ENCODE measurements at places on chromosomes 12 and 14.
A peak's percentile ranks its signal among the peaks of the same experiment; 100 is the strongest.

DNA sequence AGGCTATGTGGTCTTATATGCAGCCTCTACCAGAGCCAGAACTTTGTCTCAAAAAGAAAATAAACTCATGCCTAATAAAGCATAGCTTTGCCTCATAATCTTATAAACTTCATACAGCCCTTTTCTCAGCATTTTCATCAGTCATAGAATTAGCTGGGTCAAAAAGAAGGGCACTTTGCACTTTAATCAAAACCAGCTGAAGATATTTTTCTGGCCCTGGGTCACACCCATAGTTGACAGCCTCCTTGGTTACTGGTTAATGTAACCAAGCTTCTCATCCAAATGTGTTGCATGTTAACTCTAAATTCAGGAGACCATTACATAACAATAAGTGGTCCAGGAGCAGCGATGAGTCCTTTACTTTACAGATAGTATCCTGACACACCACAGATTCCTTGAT, 558.2 kb downstream of the FLRT2 start:
- DNase-seq, result no peak

GRCh38 chr14:99604766-99605298, 825 bp upstream of the CCDC85C start:
- peak; percentile 53 for DNase-seq

DNA sequence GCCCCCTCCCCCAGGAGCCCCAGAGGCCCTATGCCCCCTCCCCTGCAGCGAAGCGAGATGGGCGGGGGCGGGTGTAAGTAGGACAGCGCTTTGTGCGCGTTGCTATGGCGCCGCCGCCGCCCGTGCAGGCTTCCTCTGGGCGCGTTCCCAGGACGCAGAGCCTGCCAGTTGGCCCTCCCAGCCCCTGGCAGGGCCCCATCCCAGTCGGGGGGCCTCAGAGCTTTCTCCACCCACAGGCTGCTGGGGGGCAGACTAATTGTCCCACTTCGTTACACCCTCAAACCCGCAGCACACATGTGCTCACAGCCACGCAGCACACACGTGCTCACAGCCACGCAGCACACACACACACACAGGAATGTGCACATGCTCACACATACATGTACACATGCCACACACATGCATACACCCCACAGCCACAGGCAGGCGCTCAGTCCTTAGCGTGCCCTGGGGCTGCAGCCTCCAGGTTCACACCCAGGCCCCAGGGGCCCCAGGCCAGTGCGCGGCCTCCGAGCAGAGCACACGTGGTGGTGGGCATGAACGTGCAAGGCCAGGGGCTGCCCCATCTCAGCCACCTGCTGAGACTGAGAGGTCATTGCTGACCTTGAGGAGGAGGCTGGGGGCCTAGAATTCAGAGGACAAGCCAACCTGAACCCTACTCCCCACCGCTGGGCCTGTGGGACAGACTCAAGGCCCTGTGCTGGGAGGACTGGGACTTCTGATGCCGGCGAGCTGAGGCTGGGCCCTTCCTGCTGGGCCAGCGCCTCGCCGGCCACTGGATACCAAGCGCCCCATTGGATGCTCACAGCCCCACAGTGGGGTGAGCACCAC, 15.6 kb downstream of the TRMT61A start:
- no peak for DNase-seq

DNA sequence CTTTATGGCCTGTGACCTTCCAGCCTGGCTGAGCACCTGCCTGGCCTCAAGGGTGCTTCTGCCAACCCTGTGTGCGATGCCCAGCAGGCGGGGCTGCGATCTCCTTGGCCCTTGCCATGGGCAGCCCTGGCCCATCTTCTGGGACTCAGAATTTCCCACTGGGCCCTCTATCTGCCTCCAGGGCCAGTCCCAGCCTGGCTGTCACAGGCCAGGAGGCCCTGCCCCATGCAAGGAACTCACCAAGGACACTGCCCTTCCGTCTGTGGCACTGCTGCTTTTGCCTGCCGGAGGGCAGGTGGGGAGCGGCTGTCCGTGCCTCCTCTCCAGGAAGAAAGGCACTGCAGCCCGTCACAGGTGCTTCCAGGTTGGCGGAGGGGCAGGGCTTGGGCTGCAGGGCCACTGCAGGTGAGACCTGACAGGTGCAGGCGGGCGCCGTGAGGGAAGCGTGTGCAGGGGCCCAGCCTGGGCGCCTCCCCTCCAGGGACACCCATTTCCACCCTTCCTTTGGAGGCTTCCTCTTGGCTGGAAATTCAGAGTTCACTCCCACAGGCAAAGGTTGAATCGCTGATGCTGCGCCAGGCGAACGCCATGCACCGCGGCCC, 177.8 kb downstream of the KIF26A start:
- no peak for DNase-seq

DNA sequence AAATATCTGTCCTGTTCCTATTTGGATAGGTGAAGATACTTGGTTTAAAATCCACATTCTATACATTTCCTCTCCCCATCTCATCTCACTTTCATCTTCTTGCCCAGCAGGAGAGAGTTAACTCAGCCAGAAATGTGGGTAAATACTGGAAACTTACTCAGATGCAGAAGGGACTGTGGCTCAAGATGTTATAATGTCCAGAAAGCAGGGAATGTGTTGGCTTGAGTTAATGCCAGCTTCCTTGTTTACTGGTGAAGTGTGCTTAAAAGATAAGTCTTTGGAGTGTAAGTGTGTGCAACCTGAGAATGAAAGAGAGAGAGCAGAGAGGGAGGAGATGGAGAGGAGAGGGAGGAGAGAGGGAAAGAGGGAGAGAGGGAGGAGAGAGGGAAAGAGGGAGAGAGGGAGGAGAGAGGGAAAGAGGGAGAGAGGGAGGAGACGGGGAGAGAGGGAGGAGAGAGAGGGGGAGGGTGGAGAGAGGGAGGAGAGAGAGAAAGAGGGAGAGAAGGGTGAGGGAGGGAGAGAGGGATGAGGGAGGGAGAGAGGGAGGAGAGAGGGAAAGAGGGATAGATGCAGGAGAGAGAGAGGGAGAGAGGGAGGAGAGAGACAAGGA, 22.0 kb upstream of the SNRPF start:
- no peak for DNase-seq
